ENCODE measurements at places on chromosomes 3 and 15. TPM values are rescaled to one million over a fixed set of nuclear protein-coding genes. Genes with fewer than 3 reads are reported as not detected.
A peak's percentile ranks its signal among the peaks of the same experiment; 100 is the strongest.

GRCh38 chr3:96900566-96900965 is 86.2 kb downstream of the EPHA6 start:
- DNase-seq, result no peak

DNA sequence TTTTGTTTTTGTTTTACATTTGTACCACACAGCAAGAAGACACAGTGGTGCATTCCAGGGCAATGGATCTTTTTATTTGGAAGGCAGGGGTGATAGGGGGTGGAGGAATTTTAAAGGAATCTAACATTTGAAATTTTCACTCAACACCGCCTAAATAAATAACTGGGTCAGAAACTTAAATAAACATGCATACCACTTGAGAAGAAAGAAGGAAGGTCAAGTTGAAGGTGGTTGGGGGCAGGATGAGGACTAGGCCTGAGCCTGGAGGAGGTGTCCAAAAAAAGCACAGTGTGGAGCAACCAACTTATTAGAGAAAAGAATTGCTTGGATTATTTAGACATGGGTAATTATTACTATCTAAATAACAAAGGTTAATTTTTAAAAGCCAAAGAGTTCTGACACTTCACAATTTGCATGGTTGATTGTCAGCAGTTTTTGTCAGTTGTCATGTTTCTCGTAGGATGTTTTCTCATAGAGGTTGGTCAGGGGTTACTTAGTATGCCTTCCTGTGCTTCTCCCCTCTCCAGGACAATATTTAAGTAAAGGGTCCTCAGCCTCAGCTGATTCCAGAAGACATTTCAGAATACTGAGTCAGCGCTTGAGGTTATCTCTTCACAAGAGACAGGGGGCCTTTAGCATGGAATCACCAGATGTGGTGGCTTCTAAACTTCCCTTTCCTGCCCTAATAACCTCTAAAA is 173.7 kb upstream of the SLC2A2 start:
- no peak for DNase-seq

DNA sequence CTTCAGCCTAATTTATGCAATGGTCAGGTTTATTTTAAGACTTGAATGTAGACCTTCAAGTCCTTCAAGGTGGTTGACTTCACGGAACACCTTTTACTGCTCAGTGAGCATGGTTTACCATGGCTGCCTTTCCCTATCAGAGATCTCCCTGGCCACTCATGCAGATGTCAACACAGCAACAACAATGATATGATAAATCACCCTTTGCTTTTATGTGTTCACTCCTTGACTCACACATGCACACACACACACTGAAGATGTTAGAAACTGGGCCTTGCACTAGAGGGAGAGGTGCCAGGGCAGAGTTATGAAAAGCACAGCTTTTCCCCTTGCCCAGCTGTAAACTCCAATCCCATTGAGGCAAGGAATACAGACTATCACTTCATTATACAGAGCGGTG is 134.4 kb downstream of the WNT5A start:
- no peak for DNase-seq

The CATSPER2 gene
- total RNA-seq, result 1.8 TPM

DNA sequence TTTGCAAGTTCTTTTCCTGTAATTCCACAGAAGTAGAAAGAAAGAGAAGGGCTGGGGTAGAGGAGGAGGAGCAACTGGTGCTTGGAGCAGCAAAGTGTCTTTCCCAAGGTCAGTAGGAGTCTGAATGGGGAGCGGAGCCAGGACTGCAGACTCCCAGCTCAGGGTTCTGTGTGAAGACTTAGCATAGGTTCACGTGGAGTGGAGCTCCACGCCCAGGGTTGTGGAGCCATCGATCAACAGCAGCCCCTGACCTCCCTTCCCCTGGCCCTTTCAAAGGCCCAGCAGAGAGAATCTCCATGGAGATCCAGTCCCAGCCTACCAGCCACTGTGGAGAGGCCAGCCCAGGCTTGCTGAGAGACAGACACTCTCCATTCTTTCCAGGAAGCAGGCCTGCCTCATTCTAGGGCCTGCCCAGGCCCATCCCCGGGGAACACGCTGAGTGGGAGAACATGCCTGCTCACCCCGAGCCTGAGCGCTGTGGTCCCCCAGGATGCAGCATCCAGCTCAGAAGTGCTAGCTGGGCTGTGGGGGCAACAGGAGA is 62.1 kb downstream of the CORO2B start:
- no peak for DNase-seq

DNA sequence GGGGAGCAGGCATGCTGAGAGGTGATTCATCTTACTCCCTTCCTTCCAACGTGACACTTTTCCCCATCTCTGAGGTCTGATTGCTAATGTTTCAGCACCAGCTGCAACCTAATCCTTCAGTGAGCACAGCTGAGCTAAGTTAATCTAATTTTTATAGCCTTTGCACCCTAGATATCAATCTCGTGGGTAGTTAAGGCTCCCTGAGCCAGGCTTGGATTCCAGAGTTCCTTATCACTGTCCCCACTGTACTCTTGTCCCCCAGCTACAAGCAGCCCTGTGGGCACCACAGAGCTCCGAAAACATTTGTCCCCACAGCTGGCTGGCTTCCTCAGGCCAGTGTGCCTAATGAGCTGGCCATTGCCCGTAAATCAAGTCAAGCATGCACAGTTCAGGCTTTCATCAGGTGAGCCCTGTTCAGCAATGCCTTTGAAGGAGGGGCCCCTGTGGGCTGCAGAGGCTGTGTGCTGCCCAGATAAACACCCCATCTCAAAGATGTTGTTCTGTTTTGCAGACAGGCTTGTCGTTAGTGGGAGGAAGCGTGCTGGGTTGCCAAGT is 376.9 kb upstream of the RASGRP1 start:
- DNase-seq, result no peak

The SLC28A2 gene
- total RNA-seq, result not detected

GRCh38 chr15:78070049-78070700 is 7.3 kb downstream of the TBC1D2B start:
- DNase-seq, result no peak

GRCh38 chr3:138124706-138125355 is 7.4 kb downstream of the A4GNT start:
- no peak for DNase-seq

The MEIS2 gene
- total RNA-seq, result 25.5 TPM

- no peak for DNase-seq
Measured at GRCh38 chr15:91787198-91787597, 66.3 kb upstream of the SLCO3A1 start.

DNA sequence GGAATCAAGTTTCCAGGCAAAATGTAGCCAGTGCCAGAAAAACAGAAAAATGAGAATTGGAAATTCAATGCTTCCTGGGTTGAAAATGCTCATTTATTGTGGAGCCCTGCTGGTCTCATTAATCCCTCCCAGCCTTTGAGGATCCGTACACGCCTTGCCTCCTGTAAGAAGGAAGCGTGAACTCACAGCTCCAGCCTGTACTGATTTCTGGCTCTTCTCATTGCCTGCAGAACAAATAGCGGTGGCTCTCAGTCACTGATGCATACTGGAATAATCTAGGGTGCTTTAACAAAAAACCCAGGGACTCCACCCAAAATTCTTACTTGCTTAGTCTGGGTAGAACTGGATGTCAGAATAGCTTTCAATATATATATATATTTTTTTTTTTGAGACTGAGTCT is 29.3 kb upstream of the SLC24A5 start:
- DNase-seq, result no peak

The MUC20 gene
- total RNA-seq, result 2.5 TPM

- peak; percentile 66 for DNase-seq
Measured at GRCh38 chr15:82044373-82045178, 1.2 kb downstream of the MEX3B start.

The SNX22 gene
- total RNA-seq, result 0.99 TPM

- DNase-seq, result no peak
Measured at GRCh38 chr15:75761446-75762356, 49.1 kb upstream of the CSPG4 start.

- no peak for DNase-seq
Measured at GRCh38 chr3:39435006-39435748, 28.7 kb downstream of the RPSA start.

GRCh38 chr3:129304962-129305222 is 26.2 kb downstream of the HMCES start:
- DNase-seq, result no peak

- peak; percentile 35 for DNase-seq
Measured at GRCh38 chr15:29800491-29801366, 21.5 kb downstream of the TJP1 start.

The KNG1 gene
- total RNA-seq, result not detected

DNA sequence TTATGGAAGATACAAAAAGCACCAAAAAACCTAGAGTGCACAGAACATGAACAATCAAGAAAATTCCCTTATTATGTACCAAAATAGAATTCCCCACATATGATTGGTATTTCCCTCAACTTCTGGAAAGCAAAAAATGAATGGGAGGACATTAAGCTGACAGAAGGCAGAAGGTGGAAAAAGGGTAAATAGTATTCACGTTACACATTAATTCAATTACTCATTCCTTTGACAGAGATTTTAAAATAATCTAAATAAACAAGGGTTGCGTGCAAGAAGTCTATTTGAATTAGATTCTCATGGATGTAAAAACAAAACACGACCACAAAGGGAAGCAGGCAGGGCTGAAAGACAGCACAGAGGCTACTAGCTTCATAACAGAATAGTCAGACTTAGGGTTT is 260.5 kb upstream of the ZPLD1 start:
- no peak for DNase-seq

DNA sequence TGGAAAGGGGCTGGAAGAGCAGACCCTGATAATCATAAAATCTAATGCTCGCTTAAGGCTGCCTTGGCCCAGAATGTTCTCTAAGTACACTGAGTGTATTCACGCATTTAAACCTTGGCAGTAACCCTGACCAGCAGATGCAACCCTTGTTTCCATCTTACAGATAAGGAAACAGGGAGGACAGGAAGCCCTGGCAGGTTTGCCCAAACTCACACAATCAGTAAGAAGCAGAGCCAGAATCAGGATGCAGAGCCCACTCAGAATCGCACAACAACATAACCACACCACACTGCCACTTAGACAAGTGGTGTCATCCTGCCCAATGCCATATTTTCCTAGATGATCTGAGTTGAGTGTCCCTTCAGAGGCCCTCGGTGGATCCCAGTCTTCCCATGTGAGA is 214.5 kb upstream of the HES1 start:
- DNase-seq, result no peak

GRCh38 chr3:115325539-115325938 is 178.5 kb upstream of the ZBTB20 start:
- DNase-seq, result no peak

The SLC28A1 gene
- total RNA-seq, result not detected

- peak; percentile 36 for DNase-seq
Measured at GRCh38 chr3:62159709-62160092, 213.6 kb downstream of the FEZF2 start.

DNA sequence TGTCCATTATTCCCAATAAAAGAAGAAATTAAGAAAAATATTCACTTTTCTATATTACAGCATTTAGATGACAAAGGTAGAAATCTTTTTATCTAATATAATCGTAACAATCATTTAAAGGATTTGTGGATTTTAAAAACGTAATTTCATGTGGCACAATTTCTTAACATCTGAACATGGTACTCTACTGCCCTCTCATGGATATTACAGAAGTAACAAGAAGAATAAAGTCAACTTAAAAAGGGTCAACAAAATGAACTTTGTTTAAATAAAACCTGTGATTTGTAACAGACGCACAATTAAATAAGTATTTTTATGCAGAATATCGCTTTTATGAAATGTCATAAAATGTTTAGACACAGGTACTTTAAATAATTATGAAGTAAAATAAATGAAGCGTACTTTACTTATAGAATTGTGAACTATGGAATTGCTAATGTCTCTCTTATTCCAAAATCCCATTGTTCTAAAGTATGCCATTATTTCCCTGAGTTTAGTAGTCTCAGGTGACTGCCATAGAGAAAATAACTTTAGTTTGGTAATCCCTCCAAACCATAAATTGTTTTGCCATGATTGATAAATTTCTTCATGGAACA is 366.8 kb upstream of the ZNF385D start:
- DNase-seq, result peak; percentile 78

The GCNT3 gene
- total RNA-seq, result not detected

- no peak for DNase-seq
Measured at GRCh38 chr3:116188231-116188785, 257.0 kb downstream of the LSAMP start.

GRCh38 chr15:74193299-74193718 is 9.3 kb downstream of the STRA6 start:
- DNase-seq, result no peak

The C3orf22 gene
- not detected for total RNA-seq

DNA sequence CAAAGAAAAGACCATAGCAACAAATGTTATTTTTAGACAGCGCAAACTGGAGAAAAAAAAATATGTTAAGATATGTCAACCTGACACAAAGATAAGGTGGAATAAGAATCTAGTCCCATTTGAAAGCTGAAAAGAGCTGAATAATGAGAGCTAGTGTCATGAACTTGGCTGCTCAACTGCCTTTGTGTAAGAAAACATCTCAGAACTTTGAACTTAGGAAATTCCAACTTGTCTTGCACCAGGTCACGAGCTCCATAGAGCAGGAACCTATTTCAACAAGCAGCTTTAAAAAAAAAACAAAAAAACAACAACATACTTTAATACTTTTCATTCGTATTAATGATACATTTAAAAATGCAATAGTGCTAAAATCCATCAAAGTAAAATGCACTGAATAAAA is 79.5 kb downstream of the ZNF280D start:
- DNase-seq, result no peak

Measured in skin of body (tissue), 3 donors.